ENCODE measurements at places on chromosomes 2 and 18.
A peak's percentile ranks its signal among the peaks of the same experiment; 100 is the strongest.

DNA sequence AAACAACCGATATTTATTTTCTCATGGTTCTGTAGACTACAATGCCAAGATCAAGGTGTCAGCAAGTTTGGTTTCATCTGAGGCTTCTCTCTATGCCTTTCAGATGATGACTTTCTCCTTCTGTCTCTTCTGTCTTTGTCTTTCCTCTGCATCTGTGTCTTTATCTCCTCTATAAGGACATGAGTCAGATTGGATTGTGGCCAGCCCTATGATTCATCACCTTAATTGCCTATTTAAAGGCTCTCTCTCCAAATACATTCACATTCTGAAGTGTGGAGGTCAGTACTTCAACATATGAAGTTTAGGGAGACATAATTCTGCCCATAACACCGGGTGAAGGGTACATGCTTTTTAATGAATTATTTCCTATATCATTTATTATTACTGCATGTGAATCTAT lies 71.2 kb upstream of the CNTNAP5 start:
- no peak for DNase-seq

DNA sequence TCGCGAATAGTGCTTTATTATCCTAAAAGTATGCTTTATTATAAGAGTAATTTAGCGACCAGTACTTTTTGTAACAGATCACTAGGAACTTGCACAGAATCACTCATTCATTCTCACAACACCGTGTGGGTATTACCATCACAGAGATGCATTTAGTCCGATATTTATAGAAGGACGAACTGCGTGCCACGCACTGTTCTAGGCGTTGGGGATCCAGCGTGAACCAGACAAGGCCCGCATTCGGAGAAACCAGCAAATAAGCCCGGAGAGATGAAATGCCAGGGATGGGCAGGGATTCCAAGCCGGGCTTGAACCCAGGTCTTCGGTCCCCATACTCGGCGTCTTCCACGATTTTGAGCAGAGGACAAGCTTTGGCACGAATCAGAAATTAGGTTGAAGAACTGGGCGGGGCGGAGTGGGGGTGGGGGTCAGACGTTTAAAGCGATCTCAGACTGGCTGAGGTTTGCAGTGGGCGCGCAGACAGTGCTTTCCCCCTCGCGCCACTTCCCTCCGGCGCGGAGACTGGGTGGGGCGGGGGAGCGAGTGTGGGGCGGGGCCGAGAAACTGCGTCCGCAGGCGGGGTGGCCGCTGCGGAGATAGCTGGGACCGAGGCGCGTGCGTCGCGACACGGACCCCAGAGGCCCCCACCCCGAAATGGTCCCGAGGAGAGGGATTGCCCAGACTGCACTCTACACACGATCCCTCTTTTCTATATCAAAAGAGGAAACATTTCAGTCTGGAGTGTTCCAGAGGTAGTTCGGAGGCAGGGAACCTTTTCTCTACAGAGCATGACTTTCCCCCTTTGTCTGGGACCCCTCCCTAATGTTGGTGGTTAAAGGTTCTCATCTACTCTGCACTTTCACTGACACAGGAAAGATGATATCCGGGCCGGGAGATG lies 1.1 kb upstream of the CXCR4 start:
- DNase-seq = peak; percentile 52

DNA sequence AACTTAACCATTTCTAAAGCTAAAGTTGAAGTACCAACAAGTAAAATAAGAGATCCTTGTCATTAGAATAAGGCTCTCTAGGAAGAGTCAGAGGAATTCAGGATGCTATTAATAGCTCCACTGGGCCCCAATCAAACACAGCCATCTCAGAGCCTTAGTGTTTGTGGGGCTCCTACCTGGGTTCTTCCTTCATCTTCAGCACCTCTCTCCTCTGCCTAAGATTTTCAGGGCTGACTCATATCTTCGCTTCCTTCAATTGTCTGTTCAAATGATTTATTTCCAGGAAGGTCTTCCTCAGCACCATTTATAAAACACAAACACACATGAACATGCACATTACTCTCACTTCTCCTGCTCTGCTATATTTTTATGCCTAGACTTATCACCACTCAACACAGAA lies 119.5 kb downstream of the COL6A3 start:
- no peak for DNase-seq

- DNase-seq = no peak
Measured at GRCh38 chr18:11981543-11982366, 448 bp downstream of the IMPA2 start.

GRCh38 chr2:68767031-68767961 lies 32.7 kb downstream of the ARHGAP25 start:
- DNase-seq = no peak

DNA sequence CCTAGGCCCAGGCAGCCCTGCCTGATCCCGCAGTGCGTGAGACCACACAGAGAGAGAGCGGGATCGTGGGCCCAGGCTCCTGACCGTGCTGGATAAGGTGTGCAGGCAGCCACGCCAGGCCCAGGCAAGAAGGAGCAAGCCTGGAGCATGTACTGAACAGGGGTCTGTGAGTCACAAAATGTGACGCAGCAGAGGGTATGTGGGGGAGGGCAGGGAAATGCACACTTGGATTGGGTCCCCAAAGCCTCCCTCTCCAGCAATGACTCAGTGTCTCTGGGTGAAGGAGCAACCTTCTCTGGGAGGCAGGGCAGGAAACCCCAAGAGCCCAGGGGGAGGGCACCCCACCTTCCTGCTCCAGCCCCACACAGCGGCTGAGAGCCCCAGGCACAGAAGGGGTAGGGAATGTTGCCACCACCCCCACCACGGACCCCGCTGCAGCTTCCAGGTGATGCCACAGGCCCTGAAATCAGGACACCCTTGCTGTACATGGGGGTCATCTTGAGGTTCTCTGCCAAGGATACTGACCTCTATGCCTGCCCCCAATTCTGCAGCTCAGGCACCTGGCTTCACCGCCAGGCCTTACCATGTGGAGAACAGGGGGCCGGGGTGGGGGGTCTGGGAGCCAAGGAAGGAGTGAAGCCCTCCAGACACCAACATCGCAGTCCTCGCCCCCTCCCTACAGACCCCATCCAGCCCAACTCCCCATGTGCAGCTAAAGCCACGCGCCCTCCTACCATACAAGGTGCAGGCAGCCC lies 1.3 kb upstream of the GPC1 start:
- no peak for DNase-seq

GRCh38 chr2:180524499-180524898 lies 455.9 kb upstream of the UBE2E3 start:
- no peak for DNase-seq

- no peak for DNase-seq
Measured at GRCh38 chr2:86512034-86512433, 51.2 kb downstream of the CHMP3 start.

GRCh38 chr18:2920546-2921343 lies 73.9 kb downstream of the EMILIN2 start:
- no peak for DNase-seq

DNA sequence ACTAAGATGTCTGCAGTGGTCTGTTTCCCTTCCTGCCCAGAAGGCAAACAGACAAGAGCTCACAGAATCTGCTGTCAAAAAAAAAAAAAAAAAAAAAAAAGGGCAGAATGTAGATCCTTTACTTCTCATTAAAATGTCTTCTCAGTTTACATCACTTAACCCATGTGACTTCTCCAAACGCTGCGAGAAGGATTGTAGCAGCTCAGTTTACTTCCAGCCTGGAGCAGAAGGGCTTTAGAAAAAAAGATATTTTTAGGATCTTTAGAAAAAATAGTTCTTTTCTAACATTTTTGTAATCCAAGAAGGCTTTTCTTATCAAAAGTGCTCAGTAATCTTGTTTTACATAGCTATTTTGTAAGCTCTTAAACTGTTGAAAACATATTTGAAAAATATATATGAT lies 425.4 kb downstream of the CNTNAP5 start:
- no peak for DNase-seq

- no peak for DNase-seq
Measured at GRCh38 chr2:221465776-221466175, 106.3 kb downstream of the EPHA4 start.

GRCh38 chr2:155965415-155966063 lies 367.0 kb downstream of the NR4A2 start:
- DNase-seq = no peak

GRCh38 chr2:148900350-148900837 lies 25.4 kb downstream of the KIF5C start:
- no peak for DNase-seq

GRCh38 chr2:177467646-177468045 lies 75.1 kb downstream of the AGPS start:
- DNase-seq = no peak

DNA sequence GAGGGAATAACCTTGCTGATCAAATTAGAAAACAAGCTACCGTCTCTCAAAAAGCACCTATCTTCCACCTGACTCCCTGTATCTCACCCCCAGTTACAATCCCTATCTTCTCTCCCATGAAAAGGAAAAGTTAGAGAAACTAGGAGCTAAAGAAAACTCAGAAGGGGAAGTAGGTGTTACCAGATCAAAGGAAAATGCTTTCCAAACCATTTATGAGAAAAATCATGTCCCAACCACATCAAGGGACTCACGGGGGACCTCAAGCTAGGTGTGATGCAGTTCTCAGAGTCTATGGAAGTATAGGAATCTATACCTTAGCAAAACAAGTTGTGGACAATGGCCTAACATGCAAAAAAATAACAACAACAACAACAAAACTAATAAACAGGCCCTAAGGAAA lies 135.5 kb upstream of the RMP24 start:
- DNase-seq = no peak

GRCh38 chr2:85577386-85578242 lies at the start of gene VAMP8:
VAMP8 (plus strand) TSS chr2:85577586; CDS start chr2:85577647, 61 bp downstream.
- peak; percentile 46 for DNase-seq

Measured in stimulated activated CD4-positive, alpha-beta T cell treated with anti-CD3 and anti-CD28 coated beads, Interleukin-15, amount 100 ng/mL, for 1 hour (primary cell).